ENCODE measurements at places on chromosomes 5 and 9.

DNA sequence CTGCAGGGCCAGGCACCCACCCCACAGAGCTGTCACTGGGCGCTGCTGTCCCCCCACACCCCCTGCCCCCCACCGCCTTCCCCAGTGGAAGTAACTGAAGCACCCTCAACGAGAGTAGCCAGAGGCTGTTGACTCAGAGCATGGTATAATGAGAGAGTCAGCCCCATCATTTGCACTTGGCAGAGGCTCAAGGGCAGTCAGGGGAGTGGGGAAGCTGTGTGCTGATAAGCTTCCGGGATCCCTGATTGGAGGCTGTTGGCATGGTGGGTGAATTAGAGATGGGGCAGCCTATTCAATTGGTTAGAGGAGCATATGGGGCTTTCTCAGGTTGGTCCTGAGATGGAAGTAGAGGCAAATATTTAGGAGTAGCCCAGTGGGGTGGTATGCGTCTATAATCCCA is 77.1 kb upstream of the GOLM1 start:
- DNase-seq = no peak

- no peak for DNase-seq
Observed at GRCh38 chr5:1735320-1735970, 64.2 kb downstream of the MRPL36 start.

- DNase-seq = no peak
Observed at GRCh38 chr5:80064124-80064523, 29.0 kb downstream of the THBS4 start.

DNA sequence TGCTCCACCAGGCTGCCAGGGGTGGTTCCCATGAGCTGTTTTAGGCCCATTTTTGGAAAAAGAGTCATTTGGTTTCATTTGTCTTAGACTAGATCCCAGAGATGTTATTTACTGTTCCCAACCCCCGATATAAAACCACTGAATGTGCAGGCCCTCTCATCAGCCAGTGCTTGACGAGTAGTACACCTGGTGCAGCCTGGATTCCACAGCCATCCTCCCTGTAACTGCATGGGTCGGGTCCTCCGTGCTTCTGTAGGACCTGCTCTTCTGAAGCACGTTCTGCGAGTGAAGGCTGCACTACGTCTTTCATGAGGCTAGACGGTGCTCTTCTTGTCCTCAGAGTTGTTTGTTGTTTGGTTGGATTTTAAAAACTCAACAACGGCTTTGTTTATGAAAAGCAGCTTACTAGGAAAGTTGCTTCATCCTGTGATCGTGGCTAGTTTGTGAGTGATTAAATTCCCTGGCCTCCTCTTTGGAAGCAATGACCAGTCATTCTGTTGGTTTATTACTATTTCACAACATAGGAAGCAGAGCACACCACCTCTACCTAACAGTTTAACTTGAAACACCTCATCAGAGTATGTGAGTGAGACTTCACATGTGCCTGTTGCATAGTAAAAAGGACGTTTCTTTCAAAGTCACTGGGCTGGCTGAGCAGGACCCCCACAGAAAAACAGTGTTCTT is 135.2 kb downstream of the AOPEP start:
- no peak for DNase-seq

DNA sequence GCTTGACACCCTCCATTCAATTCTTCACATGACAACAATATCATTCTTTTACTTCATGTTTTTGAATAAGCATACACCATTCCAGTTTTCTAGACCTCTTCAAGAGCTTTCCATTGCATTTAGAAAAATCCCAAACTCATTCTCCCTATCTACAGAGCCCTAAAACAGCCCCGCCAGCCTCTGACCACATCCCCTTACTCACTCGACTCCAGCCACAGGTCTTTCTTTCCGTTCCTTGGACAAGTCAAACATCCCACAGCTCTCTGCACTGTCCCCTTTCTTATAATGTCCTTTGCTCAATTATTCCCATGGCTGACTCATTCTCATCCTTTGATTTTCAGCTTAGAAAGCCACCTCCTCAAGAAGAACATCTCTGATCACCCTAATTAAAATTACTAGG is 38.2 kb downstream of the TTC39B start:
- DNase-seq = no peak

DNA sequence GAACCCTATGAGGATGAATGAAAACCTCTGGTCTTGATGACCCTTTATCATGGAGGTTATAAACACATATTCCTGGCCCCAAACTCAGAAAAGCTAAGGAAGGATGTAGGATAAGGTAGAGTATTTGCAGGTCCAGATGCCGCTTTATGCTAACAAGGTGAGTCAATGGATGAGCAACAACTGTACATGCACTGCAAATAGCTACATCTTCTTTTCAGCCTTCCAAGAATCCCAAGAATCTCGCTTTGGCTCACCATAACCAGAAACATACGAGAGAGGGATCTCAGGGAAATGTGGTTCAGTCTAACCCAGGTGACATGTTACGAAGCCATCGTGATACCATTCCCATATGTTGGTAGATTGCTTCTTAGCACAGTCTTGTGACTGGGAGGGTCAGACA is 152.3 kb upstream of the ANKH start:
- no peak for DNase-seq

DNA sequence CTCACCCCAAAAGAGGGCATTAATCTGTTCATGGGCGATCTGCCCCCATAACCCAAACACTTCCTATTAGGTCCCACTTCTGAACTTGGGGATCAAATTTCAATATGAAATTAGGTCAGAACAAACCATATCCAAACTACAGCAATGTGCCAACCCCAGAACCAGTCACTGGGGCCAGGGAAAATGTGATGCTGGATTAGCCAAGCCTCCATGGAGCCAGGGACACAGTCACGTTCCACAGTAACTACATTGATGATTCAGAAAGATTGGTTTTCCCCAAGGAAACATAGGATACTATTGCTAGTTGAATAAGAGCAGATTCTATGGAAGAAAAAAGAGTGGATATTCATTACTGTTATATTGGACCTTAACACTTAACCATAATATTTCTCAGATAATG is 84.2 kb downstream of the GIN1 start:
- no peak for DNase-seq

GRCh38 chr9:76403352-76403751 is 9.1 kb upstream of the RFK start:
- DNase-seq = peak; percentile 74

DNA sequence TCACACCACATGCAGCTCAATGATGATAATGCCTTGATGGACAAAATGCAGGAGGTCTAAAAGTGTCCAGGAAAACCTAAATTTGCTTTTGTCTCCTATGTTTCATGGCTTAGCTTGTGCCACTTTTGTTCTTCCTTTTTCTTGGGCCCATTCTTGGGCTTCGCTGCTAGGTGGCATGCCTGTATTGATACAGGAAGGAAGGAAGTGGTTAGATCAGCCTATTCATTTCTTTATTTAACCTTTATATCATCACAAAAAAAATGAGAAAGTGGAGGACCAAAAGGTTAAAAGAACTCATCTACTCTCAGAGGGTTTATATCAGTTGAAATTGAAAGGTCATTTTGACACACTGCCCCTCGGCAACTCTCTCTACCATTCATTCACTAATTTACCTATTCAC is 260.2 kb downstream of the ARHGAP26 start:
- peak; percentile 35 for DNase-seq

- no peak for DNase-seq
Observed at GRCh38 chr9:14650596-14650995, 42.6 kb downstream of the ZDHHC21 start.

- no peak for DNase-seq
Observed at GRCh38 chr5:58406394-58406793, 53.5 kb downstream of the PLK2 start.

GRCh38 chr5:174553556-174553955 is 170.8 kb upstream of the MSX2 start:
- no peak for DNase-seq

DNA sequence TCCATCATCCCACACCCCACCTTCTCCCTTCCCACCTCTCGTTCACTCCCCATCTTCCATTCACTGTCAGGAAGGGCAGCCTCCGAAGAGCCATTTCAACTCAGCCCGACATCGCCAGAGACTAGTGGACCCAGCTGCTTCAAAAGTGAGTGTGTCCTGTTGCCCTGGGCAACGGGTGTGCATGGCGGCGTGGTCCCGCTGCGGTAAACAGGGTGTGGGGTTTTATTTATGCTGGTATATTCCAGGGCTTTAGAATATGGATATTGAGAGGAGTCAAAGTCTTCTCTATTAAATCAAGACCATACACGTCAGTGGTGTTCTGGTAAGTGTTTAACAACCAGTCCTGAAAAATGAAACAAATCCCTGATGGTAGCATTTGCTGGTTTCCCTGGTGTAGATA is 274.5 kb downstream of the MAST4 start:
- DNase-seq = no peak

DNA sequence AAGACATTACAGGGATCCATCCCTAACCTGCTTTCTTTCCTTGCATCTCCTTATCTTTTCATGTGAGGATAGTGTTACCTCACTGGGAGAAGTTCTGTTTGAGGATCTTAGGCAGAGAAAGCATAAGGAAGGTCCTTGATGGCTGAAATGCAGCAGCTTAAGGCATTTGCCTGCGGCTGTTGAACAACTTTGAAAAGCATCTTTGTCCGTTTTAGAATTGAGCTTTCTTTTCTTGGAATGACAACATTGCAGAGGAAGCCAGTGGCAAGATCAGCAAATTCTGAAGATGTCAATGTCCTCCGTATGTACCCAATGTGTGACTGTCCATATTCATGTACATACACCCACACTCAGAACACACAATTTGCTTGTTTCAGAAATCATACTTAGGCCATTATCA is 436.2 kb downstream of the GABRG2 start:
- DNase-seq = no peak

- peak; percentile 33 for DNase-seq
Observed at GRCh38 chr9:101119206-101119819, 90.8 kb downstream of the PLPPR1 start.

GRCh38 chr5:91219091-91219802 is 163.9 kb downstream of the ARRDC3 start:
- DNase-seq = peak; percentile 53

DNA sequence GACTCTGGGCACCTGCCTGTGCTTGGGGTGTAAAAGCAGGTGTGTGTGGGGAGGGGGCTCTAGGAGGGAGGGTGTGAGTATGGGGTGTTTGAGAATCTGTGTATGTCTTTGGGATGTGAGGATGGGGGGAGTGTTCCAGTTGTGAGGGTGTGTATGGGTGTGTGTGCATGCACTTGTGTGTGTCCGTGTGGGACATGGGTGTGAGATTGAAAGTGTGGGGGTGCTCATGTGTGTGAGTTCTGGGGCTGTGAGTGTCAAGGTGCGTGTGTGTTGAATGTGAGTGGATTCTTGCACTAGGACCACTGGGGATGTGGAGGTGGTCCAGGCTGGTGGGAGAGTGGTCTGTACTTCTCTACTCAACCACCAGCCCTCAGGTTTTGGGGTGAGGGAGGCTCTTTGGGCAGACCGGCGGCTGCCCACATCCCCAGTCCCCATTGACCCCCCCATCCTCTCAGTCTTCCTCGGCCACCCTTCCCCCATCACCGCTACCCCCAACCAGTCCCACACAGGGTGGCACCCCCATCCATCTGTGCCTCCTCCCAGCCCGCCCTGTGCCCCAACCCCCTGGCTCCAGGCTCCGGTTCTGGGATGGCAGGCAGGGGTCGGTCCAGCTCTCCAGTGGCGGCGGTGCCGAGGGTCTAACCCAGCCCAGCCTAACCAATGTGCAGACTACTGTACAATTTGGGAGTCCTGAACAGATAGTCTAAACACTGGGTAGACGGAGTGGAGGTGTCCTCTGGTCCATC is 31.5 kb downstream of the GOLGA2 start:
- DNase-seq = no peak

DNA sequence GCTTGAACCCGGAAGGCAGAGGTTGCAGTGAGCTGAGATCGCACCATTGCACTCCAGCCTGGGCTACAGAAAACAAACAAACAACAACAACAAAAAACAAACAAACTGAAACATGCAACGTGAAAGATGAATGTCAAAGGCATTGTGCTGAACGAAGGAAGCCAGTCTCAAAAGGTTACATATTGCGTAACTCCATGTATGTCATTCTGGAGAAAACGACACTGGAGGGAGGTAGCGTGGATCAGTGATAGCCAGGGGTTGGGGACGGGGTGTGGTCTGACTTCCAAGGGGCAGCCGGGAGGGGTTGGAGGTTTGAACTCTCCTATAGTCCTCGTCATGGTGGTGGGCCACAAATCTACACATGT is 12.1 kb upstream of the WDR5 start:
- no peak for DNase-seq

GRCh38 chr5:23318960-23319359 is 188.4 kb upstream of the PRDM9 start:
- no peak for DNase-seq

DNA sequence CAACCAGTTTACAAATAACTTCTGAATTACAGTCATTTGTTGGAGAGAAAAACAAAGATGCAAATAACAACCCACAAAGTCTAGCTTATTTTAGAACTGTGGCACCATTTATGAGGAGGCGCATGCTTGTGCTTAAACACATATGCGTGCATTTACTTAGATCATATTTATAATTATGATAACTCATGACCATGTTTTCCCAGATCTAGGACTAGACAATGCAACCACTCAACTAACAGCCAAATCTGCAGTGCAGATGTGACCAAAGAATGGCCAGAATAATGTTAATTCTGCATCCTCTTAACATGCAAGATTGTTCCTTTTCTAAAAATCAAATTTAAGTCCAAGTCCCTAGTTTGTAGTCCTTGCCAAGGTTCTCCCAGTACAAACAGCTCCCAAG is 167.3 kb upstream of the FST start:
- no peak for DNase-seq

- DNase-seq = peak; percentile 63
Observed at GRCh38 chr5:58545912-58546311, 37.0 kb upstream of the RAB3C start.

GRCh38 chr9:79568337-79569101 is 3.2 kb upstream of the TLE4 start:
- no peak for DNase-seq

GRCh38 chr5:126624534-126624933 is 23.8 kb downstream of the PHAX start:
- no peak for DNase-seq

GRCh38 chr9:31588756-31589155 is 795.7 kb upstream of the ACO1 start:
- no peak for DNase-seq

DNA sequence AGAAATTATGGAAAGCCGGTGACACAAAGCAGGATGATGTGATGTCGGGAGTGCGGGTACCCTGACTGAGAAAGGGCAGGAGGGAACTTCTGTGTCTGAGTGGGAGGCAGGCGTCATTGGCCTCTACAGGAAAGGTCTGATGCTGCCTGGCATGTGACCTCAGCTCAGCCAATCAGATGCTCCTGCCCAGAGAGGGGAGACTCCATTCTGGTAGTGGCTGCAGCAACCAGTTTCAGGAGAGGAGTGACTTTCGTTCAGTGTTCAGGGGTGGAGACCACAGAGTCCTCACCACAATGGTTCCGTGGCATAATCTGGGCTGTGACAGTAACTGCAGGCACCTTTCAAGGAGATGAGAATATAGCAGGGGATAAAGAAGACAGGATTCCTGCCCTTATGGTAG is 6.7 kb upstream of the SFXN1 start:
- DNase-seq = no peak
